ENCODE measurements at places on chromosomes 11 and 22.

- DNase-seq = no peak
Measured at GRCh38 chr11:121372671-121373429, 79.3 kb upstream of the SORL1 start.

- DNase-seq = no peak
Measured at GRCh38 chr22:19514831-19515565, 9.2 kb downstream of the CLDN5 start.

- DNase-seq = no peak
Measured at GRCh38 chr11:83004746-83005556, 66.7 kb downstream of the RAB30 start.

GRCh38 chr11:87832211-87832610 is 343.0 kb downstream of the RAB38 start:
- peak; percentile 7 for DNase-seq

DNA sequence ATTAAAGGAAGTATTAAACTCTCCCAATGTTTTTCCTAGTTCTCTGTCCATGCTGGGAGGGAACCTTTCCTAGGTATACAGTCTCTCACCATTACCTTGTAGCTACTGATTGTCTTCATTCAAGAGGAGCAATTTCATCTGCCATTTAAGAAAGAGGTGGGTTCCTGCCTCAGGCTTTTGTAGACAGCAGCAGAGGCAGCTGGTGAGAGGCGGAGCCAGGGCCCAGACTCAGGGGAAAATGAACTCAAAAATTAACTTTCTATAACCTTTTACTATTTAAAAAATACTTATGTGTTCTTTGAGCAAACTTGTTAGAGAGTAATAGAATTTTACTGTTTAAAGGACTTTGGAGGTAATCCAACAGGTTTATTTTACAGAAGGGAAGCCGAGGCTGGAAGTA is 133.0 kb downstream of the SNX19 start:
- DNase-seq = no peak

GRCh38 chr11:133824593-133824992 is 20.7 kb downstream of the SPATA19 start:
- no peak for DNase-seq

- no peak for DNase-seq
Measured at GRCh38 chr11:35483131-35483820, 42.1 kb downstream of the PAMR1 start.

DNA sequence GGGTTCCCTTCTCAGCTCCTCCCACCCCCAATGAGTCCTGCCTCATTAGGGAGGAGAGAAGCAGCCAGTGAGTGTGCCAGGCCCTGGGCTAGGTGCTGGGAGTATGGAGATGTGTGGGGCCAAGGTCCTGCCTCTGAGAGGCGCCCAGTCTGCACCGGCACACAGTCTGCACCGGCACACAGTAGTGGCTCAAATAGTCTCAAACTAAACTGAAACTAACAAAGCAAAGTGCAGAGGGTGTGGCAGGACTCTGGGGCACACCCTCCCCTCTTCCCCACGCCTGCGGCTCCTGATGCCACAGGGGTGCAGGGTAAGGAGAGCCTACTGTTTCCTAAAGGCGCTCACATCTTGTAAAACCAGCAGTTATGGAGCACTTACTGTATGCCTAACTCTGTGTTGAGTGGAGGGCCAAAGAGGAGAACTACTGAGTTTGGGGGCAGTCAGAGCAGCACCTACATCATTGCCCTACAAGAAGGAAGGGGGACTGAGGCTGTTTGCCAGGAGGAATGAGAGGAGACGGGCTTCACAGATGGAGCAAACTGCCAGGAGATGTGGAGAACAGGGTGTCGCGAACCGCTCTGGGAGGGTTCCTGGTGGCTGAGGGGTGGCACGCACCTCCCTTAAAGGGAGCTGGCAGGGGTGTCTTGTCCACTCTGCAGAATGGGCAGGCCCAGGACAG is 939 bp upstream of the SH3BP1 start:
- DNase-seq = no peak

DNA sequence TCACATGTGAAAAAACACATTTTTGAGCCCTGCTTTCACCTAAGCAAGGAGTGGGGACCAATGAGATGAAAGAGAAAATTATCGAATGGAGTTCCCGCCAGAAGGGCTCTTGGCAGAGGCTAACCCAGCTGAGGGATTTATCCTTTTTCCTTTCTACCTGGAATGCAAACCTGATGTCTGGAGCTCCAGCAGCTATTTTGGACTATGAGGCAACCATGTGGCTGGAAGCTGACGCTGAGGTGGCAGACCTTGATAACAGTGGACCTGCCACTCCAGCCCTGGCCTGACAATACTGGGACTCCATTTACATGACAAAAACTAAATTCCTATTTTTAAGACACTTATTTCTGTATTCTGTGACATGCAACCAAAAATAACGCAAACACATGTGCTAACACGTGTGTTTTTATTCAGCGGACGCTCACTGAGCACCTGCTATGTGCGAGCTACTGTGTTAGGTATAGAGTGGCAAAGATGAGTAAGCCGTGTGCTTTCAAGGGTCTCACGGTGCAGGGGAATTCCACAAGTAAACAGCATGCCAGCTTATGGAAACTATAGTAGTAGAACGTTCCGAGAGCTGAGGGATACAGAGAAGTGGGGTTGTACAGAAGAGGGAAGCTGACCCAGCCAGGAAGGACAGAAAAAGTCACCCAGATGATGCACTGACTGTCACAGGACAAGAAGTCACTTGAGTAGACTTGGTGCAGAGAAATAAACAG is 19.1 kb upstream of the ISX start:
- no peak for DNase-seq

- DNase-seq = no peak
Measured at GRCh38 chr11:43012606-43013005, 299.2 kb upstream of the API5 start.

- no peak for DNase-seq
Measured at GRCh38 chr22:39353346-39353745, 3.6 kb downstream of the SYNGR1 start.

- peak; percentile 62 for DNase-seq
Measured at GRCh38 chr11:87722756-87723565, 452.3 kb downstream of the RAB38 start.
